ENCODE measurements at places on chromosomes 16 and 17.

- no peak for DNase-seq
Observed at GRCh38 chr17:36505171-36505570, 18.7 kb downstream of the ZNHIT3 start.

GRCh38 chr17:78128551-78129350 is at the start of gene TMC6:
TMC6 (minus strand) TSS chr17:78128755; CDS start chr17:78126832, 1,923 bp downstream.
- DNase-seq, result no peak

DNA sequence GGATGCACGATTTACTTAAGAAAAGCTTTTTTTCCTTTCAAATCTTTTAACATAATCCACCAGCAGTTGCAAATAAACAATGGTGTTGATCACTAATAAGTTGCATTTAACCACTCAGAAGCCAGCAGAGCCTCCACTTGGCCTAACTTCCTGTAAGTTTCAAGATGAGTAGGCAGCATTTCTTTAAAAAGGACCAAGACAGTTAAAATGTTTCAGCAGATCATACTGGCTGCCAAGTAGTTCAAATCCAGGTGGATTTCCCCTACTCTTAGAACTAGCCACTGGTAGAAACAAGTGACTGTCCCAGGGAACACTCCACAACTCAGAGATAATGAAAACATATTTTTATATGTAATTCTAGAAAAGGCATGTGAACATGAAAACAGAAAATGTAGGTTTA is 17.0 kb upstream of the RFFL start:
- DNase-seq, result no peak

- DNase-seq, result no peak
Observed at GRCh38 chr17:81810476-81810875, 6.5 kb downstream of the GCGR start.

DNA sequence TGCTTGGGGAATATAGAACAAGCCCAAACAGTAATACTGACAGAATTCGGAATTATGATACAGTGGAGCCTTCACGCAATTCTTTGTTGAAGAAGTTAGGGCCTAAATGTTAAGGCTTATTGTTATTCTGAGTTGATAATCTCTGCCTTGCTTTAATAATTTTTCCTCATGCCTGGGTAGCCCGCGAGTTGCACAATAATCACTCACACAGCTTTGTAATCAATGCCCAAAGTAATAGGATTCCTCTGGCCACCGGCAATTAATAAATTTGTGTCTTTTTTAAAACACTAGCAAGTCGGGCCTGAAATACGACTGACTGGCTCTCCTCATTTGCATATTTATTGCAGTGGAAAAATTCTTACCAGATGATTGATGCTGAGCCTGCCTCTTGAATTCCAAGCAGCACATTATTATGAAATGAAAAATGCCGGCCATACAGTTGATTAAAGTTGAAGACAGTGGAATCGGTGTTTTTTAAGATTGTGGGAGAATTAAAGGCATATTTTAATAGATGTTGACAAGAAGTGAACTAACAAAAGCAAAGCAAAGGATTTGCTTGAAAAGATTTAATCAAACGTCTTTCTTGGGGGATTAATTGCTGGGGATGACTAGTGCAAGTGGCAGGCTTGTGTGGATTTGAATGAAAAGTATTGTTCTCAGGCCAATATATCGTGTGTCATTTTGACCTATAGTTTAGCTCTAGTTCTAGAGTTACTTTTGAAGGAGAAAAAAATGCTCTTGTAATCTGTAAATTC is 30.2 kb downstream of the AATF start:
- DNase-seq, result peak; percentile 34

GRCh38 chr17:58263773-58264172 is 17.0 kb downstream of the MPO start:
- DNase-seq, result no peak

DNA sequence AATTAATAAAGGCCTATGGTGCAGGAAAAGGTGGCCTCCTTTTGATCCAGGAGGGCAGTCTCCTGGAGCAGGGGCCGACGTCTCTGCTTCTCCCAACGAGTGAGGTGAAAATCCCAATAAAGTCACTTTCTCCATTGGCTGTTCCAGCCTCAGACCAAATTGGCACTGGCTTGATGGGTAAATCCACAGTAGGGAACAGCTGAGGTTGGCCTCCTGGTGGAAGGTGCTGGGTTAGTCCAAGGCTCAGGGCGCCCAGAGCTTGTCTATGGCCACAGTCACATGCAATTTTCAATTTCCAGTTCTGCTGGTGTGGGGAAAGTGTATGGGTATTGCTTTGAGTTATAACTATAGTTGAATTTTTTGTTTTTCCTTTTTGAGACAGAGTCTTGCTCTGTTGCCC is 79.0 kb downstream of the NETO2 start:
- DNase-seq, result no peak

- DNase-seq, result no peak
Observed at GRCh38 chr17:76469991-76470739, 2.8 kb downstream of the AANAT start.

GRCh38 chr16:51696376-51696775 is 545.3 kb upstream of the SALL1 start:
- DNase-seq, result no peak

- DNase-seq, result peak; percentile 13
Observed at GRCh38 chr17:2259769-2260536, 43.6 kb downstream of the SMG6 start.

DNA sequence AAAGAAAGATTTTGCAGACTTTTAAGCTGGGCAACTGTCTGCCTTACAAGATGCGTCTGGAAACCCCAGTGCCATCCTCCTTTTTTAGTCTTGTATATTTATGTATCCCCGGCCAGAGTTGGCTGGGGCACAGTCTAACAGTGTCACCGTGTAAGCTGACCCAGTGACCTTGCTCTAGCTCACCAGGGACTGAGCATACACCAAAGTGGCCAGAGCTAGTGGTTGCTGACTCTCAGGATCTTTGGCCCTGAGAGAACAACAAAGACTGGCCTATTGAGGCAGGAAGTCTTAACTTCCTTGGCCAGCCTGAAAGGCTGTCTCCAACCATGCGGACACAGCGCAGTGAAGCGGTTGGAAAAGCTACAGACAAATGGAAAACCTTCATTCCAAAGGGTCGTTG is 745.2 kb downstream of the WWOX start:
- DNase-seq, result no peak

DNA sequence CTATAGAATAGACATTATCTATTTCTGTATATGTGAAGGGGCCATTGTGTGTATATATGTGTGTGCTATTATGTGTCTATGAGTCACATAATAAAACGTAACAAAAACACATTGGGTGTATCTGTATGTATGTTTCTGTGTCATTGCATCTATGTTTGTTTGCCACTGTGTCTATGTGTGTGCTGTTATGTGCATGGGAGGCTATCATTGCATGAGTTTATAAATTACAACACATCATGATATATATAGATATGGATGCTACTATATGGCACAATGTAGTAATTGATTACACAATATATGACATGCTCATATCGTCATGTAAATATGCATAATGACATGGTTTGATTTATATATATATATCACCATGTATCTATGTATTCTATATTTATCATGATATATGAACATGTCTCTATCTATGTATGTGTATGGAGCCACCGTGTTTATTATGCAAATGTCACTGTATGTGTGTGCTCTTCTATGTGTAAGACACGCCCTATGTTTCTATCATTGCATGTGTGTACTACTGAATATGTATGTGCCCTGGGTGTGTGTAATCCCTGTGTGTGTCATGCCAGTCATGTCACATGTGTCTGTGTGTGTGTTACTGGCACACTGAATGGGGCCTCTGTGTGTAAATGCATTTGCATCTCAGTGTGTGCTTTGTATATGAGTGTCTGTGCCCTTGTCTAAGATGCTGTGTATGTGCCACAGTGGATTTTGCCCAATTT is 1.4 kb upstream of the TSPOAP1 start:
- DNase-seq, result no peak

DNA sequence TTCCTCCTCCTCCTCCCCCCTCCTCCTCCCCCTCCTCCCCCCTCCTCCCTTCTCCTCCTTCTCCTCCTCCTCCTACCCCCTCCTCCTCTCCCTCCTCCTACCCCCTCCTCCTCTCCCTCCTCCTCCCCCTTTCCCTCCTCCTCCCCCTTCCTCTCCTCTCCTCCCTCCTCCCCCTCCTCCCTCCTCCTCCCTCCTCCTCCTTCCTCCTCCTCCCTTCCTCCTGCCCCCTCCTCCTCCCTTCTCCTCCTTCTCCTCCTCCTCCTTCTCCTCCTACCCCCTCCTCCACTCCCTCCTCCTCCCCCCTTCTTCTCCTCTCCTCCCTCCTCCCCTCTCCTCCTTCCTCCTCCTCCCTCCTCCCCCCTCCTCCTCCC is 6.6 kb upstream of the PDP2 start:
- no peak for DNase-seq

GRCh38 chr17:13984956-13985355 is 84.3 kb upstream of the COX10 start:
- no peak for DNase-seq

- DNase-seq, result no peak
Observed at GRCh38 chr17:42233156-42233555, 38.9 kb upstream of the GHDC start.

- DNase-seq, result no peak
Observed at GRCh38 chr17:45992904-45993303, 6.1 kb upstream of the STH start.

DNA sequence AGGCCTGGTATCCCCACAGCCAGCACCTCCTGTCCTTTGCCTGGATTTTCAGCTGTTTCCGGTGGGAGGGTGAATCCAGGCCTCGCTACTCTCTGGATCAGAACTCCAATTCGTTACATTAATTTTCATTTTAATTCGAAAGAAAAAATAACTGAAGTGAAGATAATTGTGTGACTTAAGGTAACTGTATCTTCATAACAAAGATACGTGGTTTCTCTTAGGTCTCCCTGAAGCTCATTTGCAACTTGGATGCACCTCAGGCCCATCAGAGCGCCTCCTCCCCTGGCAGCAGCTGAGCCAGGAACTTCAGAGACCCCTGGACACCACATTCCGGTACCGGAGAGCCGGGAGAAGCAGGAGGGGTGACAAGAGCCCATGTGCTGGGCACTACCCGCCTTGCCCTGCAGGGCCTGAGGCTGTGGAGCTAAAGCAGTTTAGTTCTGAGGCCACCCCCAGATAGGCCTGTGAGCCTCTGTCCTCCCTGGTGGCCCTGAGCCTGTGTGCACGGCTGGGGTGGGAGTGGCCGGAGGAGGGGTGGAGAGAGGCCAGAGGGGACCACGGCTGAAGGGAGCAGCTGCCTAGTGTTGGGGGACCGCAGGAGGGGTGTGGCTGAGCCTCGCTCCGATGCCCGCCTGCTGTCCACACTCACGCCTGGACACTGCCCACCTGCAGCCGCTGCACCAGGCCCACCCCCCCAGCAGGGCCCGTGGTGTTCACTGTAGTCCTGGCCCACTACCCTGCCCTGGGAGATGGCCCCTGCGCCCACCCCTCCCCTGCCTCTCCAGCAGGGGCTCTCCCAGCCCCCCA is 11.4 kb upstream of the DUS1L start:
- DNase-seq, result no peak

DNA sequence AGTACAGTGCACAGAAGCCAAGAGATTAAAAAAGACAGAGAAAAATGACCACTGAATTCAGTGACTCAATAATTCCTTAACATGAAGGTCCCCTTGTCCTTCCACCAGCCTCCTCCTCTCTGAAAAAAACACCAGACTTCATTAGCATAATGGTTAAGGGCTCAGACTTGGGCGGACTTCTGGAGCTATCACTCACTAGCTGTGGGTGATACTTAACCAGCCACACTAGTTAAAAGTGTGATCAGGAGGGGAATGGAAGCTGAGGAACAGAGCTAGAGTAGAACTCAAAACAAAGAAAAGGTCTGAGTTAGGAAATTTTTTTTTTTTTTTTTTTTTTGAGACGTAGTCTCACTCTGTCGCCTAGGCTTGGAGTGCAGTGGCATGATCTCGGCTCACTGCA is 23.2 kb downstream of the ZNF652 start:
- no peak for DNase-seq

GRCh38 chr17:18129041-18129502 is 20.5 kb downstream of the MYO15A start:
- peak; percentile 78 for DNase-seq

DNA sequence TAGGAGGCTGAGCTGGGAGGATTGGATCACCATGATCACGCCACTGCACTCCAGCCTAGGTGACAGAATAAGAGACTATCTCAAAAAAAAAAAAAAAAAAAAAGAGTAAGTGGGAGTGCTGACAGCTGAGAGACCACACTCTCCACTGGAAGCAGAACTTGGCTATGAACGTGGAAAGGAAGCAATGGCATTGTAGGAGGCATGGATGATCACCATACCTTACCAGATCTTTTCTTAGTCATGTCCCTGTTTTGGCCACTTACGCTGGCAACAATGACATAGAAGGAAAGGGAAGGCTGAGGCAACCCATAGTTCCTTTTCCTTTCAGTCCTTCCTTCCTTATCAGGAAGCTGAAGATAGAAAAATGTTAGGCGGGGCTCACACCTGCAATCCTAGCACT is 3.7 kb upstream of the ATP1B2 start:
- DNase-seq, result no peak

- DNase-seq, result peak; percentile 33
Observed at GRCh38 chr16:30903596-30903995, 7.2 kb downstream of the CTF1 start.

GRCh38 chr17:56602292-56603130 is 9.0 kb downstream of the NOG start:
- DNase-seq, result no peak

DNA sequence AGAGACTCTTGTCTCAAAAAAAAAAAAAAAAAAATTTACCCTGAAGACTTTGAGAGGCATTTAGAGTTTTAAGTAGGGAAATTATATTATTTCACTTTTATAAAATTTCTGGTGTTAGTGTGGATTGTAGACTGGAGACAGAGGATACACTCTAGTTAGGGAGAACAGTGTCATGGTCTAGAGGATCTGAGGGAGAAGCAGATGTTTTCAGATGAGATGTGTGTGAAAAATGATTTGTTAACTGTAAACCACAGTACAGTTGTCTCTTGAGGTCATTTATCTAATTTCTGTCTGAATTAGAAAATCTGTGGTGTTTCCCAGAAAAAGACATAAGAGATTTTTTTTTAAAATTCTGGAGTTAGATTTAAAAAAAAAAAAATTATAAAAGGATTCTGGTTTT is 54.8 kb downstream of the NUP88 start:
- no peak for DNase-seq

DNA sequence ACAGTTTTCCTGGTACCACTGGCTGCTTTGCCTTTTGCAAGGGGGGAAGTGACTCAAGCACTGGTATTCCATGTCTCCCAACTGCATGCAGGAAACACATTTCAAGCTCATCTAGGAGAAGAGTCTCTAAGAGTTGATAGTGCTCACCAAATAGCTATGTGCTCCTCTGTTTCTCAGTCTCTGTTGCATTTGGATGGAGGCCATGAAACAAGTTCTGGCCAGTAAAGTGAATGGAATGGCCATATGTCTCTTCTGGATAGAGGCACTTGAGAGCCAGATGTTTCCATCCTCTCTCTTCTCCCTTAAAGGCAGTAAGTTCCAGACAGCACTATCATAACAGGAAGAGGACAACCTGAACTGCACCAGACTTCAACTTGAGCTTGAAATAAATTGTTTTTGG is 60.6 kb downstream of the C16orf82 start:
- DNase-seq, result peak; percentile 12

- no peak for DNase-seq
Observed at GRCh38 chr16:70728150-70728549, 42.3 kb upstream of the MTSS2 start.

GRCh38 chr17:44085908-44086307 is 15.4 kb downstream of the G6PC3 start:
- DNase-seq, result no peak

All from fibroblast of gingiva (primary cell).